ENCODE measurements at places on chromosomes 16 and 17.

GRCh38 chr17:2388020-2388682 lies 12.7 kb downstream of the MNT start:
- no peak for DNase-seq

GRCh38 chr17:61230972-61231820 lies 168.4 kb upstream of the TBX2 start:
- DNase-seq, result no peak

- DNase-seq, result no peak
Measured at GRCh38 chr17:59483860-59484259, 81.5 kb upstream of the DHX40 start.

DNA sequence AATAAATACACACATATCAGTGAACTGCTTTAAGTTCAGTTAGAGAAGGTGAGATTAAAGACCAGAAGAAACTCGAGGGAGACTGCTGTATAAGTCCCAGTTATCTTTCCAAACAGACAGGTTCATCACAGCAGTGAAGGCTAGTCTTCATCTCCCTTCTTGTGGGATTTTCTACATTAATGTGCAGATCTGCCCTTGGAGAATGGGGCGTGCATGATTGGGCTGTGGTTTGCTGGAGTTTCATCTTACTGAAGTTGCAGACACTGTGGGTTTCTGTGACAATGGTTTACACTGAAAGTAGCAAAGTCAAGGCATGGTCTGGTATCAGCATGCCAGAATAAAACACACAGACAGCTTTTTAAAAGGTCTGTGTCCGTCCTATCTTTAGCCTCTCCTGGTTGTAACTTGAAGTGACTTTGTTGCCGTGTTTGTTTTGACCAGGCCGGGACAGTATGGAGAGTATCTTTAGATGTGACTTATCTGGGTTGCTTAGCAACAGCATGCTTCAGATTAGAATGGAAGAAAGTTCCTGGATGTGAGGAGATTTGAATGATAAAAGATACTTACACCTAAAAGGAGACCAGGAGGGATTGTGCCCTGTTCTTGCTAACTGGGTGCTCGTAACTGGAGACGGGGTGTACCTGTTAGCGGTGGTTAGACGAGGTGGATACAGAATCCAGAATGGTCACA lies 16.1 kb downstream of the NAA60 start:
- DNase-seq, result no peak

DNA sequence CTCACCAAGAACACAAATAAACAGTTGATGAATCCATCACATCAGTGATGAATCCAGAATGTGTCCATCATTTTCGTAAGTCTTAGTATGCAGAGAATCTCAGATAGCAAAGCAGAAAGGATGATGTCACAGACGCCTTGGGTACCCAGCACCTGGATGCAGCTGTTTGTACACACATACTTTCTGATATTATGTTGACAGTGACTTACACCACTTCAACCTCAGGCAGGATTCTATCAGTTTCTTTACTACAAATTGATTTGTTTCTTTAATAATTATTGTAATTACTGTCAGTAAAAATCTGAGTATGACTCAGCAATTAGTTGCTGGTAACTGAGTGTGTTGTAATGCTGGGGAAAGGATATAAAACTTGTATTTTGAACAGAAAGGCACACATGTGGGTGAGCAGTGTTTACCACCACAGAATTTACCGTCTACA lies 159.8 kb downstream of the RPTOR start:
- no peak for DNase-seq

DNA sequence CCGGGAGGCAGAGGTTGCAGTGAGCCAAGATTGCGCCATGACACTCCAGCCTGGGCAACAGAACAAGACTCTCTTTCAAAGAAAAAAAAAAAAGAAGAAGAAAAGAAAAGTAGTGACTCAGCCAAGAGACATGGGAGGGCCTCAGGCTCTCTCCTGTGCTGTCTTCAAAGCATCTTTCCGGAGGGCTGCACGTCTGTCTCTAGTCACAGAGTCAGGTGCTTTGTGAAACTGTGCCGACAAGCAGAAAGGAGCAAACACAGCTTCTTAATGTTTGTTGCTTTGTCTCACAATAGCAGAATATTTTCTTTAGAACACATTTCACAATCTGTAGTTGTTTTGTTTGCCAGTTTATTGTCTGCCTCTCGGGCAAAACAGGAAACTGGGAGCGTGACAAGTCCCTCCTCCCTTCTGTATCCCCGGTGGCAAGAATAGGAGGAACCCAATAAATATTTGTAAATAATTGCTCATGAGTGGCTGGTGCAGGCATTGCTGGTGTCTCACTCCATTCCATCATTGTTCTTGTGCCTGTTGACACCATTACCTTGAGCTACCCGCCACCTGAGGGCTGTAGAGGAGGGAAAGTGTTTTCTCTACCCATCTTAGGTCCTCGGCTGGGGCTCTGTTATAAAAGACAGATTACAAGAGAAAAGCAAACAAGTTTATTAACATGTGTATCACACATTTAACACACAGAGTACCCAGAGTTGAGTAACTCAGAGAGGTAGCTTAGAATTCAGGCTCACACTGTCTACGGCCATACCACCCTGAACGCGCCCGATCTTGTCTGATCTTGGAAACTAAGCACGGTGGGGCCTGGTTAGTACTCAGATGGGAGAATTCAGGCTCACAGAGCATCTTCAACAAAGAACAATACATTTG lies 5.5 kb downstream of the GAST start:
- DNase-seq, result no peak

DNA sequence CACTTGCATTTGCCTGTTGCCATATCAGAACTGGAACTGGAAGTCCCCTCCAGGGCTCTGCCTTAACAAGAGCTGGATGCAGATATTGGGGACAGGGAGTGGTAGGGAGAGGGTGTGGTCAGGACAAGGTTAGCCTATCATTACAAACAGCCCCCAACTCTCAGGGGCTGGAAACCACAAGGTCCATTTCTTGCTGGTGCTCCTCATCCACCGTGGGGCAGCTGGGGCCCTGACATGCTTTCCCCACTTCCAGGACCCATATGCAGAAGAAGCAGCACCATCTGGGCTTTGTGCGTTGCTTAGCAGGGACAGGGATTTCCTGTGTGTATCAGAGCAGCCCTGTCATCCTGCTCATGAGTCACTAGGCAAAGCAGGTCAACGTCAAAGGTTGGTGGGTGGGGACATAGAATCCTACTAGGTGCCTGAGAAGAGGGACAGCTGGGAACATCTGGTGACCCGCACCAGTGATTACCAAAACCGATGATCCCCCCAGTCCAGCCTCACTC lies 26.9 kb downstream of the RGS9 start:
- DNase-seq, result peak; percentile 88

GRCh38 chr17:53655591-53655990 lies 167.1 kb upstream of the KIF2B start:
- no peak for DNase-seq

DNA sequence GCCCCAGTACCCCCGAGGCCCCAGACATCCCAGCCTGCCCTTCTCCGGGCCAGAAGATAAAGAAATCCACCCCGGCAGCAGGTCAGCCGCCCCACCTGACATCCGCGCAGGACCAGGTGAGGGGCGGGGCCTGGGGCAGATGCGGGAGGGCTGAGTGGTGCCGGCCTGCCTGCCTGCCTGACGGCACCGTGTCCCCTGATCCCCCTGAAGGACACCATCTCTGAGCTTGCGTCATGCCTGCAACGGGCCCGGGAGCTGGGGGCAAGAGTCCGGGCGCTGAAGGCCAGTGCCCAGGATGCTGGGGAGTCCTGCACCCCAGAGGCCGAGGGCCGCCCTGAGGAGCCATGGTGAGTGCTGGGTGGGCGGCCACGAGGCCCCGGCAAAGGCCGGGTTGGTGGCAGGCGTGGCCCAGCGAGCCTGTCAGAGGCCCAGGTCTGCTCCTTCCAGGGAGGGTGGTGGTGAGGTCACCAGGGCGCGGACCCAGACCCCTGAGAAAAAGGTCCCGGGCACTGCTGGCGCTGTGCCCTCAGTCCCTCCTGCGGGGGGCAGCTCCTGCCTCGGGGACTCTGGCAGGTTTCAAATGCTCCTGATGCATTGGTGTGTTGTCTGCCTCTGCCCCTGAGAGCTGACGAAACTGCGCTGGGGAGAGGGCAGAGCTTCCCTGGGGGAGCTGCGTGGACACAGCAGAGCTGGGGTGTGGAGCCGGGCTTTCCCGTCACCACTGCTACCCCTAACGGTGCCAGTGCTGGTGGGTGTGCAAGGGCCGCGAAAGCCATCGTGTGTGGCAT lies 1.2 kb downstream of the CDT1 start:
- DNase-seq, result no peak

- DNase-seq, result no peak
Measured at GRCh38 chr17:20040216-20040615, 31.1 kb downstream of the SPECC1 start.

DNA sequence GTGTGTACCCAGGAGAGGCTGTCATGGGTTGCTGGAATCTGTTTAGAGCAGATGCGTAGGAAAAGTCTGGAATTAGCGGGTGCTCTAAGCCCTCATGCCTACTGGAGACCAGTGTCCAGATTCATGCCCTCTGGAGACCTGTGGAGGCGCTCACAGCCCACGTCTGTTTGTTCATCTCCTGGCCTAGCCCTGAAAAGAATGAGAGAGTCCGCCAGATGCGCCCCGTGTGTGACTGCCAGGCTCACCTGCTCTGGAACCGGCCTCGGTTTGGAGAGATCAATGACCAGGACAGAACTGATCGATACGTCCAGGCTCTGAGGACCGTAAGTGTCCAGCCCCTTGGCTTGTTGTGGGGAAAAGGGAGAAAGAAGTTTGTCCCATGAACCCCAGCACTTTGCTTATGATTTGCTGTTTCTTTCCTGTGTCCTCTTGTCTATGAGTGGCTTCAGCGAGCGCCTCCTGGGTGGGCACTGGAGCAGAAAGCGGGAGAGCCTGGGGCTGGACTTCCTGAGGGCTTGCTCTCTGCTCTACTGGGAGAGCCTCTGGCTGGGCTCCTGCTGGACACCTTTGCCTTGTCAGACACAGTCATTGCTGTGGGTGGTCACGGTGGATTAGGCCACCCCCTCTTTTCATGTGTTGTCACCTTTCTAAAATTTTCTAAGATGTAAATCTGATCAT lies 35.3 kb downstream of the PRMT7 start:
- no peak for DNase-seq

DNA sequence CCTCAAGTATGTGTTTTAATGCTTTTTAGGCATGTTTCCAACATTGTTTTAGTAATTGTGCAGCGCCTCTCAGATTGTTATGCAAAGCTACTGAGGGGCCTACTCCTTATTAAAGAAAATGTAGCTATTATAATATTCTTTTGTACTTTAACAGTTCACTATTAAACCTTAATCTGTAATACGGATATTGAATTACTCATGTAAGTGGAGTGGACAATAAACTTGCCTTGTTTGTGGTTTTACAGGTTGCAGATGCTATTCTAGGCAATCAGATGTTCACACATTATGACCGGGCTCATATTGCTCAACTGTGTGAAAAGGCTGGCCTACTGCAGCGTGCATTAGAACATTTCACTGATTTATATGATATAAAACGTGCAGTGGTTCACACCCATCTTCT lies 41.0 kb downstream of the PTRH2 start:
- DNase-seq, result no peak

- no peak for DNase-seq
Measured at GRCh38 chr16:29915590-29916247, 10.3 kb downstream of the KCTD13 start.

DNA sequence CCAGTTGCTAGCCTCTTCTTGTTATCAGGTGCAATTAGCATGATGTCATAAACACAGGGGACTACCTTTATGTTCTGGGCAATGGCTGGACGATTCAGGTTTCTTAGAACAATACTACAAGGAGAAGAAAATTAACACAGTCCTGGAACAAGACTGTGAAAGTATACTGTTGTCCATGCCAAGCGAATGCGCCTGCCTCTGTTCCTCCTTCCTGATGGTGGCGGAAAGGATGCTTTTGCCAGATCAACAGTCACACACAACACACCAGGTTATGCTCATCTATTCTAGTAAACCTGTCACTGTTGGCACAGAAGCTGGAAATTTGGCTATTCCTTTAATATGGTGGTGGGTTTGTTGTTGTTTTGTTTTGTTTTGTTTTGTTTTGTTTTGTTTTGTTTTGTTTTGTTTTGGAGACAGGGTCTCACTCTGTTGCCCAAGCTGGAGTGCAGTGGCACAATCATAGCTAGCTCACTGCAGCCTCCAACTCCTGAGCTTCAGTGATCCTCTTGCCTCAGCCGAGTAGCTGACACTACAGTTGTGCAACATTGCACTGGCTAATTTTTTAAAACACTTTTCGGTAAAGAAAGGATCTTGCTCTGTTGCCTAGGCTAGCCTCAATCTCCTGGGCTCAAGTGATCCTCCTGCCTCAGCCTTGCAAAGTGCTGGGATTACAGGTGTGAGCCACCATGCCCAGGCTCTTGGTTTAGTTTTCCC lies 3.1 kb upstream of the CD300LD start:
- DNase-seq, result no peak

- peak; percentile 52 for DNase-seq
Measured at GRCh38 chr17:9928601-9929333, 23.7 kb upstream of the RCVRN start.

GRCh38 chr17:19940722-19941464 lies 36.7 kb downstream of the AKAP10 start:
- DNase-seq, result peak; percentile 31

- DNase-seq, result no peak
Measured at GRCh38 chr16:3112881-3113574, 642 bp downstream of the ZNF205 start.

GRCh38 chr17:48541577-48542113 lies 3.3 kb downstream of the HOXB2 start:
- DNase-seq, result no peak

GRCh38 chr16:27823421-27823820 lies 240.1 kb downstream of the GSG1L start:
- DNase-seq, result no peak

DNA sequence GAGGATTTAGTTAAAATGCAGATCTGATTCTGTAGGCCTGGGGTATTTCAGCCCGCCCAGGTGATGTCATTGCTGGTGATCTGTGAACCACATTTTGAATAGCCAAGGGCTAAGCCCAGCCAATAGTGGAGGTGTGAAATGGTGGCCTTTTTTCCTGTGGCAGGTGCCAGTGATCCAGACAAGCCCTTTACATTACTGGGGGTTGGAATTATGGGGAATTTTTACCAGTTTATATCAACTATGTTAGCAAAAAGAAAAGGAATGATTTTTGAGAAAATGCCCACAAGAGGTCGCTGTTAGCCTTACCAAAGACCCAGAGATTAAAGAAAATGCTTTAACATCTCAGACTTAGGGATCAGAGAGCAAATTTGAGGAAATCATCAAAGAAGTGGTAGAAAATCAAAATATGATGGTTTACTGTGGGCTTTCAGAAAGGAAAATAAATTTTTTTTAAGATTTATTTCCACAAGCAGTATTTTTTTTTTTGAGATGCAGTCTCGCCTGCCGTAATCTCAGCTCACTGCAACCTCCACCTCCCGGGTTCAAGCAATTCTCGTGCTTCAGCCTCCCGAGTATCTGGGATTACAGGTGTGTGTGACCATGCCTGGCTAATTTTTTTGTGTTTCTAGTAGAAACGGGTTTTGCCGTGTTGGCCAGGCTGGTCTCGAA lies 3.9 kb downstream of the VPS35L start:
- DNase-seq, result peak; percentile 52
